ENCODE measurements at places on chromosomes 7 and 10.

DNA sequence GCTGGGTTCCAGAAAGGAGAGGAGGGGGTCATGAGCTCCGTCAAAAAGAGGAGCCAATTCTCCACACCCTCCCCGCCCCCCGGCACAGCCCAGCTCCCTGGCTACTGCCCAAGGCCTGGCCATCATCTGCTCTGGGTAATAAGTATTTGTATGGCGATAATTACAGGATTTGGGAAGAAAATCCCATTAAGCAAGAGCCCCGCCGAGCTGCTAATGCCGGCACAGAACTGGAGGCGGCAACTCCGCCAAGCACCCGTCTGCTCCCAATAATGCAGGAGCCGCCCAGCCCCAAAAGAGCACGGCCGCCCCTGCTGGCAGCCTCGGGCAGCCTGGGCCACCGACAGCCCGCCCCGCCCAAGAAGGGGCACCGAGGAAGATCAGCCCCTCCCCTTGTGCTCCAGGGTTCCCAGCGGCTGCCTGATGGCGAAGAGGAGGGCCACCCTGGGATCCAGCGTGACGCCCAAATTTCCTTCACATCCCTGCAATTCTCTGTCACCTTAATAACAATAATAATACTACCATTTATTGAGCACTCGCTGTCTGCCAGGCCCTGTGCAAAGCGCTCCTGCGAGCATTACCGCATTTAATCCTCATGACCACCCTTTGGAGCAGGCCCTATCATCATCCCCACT, 5.9 kb downstream of the SLIT1 start:
- DNase-seq: peak; percentile 80

DNA sequence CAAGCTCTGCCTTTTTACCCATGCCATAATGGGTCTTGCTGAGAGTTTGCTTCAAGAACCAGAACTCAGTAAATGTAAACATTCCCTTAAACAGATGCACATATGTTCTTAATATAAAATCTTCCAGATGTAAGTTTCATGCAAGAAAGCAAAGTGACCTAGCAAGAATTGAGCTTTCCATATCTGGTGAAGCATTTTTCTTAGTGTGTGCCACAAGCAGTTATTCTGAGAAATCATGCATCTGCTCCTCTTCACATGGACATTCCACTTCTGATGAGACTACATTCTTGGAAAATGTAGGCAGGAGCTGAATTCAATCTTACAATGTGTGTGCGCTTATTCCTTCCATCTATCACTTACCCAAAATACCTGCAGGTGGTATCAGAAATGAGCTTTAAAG, 227.8 kb upstream of the LRRTM3 start:
- no peak for DNase-seq

- no peak for DNase-seq
Measured at GRCh38 chr10:22366771-22367170, 21.5 kb downstream of the SPAG6 start.

GRCh38 chr10:68180490-68180889, 51.4 kb downstream of the ATOH7 start:
- DNase-seq: no peak

- no peak for DNase-seq
Measured at GRCh38 chr10:47403446-47404318, 19.6 kb upstream of the ZNF488 start.

DNA sequence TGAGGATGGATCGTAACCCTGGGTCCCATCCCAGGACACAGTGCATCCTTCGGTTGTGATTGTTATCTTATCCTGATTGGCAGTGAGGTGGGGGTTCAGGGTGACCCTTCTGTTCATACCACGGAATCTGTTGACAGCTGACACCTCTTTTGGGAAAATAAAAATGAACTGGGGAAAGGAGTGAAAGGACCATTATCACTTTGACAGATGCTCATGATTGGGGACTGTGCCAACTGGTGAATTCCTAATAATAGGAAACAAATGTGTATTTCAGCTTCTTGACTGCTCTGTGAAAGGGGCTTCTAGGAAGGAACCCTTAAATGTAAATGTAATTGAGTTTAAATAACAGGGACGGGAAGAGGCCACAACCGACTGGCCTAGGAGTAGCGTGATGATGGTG, 65.4 kb downstream of the CELF2 start:
- no peak for DNase-seq

GRCh38 chr7:44978511-44979366, at the start of gene MYO1G:
Gene MYO1G (minus strand): TSS chr7:44979015. CDS start chr7:44978961, 54 bp downstream.
- DNase-seq: no peak

Data from substantia nigra (tissue), 51 donors.